Smooth muscle cell of the coronary artery (primary cell): ENCODE measurements at places on chromosomes 11 and 22. TPM values are rescaled to one million over a fixed set of nuclear protein-coding genes. Genes with fewer than 3 reads are reported as not detected.

The PARVG gene
- not detected in 2 replicates for total RNA-seq

The SLC25A22 gene
- 5.1 and 21.5 TPM in 2 replicates for total RNA-seq

The PRG2 gene
- total RNA-seq, result 0.08 and 0.23 TPM in 2 replicates

The C22orf31 gene
- total RNA-seq, result 0.35 TPM in 1 of 2 replicates, not detected in the other

The PIH1D2 gene
- 0.12 and 1.1 TPM in 2 replicates for total RNA-seq

The TLCD5 gene
- 4.7 and 7.1 TPM in 2 replicates for total RNA-seq
